ENCODE measurements at places on chromosomes 2 and 18.

DNA sequence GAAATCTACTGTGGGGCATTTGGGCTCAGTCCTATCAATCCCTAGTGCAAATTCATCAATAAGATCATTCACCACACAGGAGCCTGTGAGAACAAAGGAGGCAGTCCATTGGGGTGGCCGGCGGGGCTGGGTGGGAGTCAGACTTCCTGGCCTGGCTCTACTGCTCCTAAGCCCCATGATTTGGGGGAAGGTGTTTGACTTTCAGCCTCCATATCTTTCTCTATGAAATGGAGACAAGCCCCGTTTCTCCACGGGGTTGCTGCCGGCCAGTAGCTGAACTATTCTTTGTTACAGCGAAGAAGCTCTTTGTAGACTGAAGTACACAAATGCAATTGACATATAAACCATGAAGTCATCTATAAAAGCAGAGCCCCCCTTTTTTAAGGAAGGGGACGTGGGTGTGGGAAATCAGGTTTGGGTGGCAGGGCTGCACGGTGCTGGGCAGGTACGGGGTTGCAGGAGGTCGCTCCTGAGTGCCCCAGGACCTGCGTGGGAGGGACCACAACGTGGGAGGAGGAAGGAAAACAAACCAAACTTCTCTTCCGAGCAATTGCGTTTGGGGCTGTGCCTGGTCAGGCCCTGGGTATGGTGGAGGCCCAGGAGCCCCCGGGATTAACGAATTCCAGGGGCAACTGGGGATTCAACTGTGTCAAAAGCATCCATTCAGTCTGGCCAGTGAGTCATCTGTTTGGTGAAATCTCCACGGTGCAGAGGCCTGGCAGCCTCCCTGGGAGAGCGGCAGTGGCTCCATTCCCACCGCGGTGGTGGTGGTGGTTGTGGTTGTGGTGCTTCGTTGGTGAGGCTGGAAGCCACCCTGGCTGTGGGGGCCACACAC, 18.2 kb downstream of the FBLN7 start:
- peak; percentile 85 for DNase-seq

- no peak for DNase-seq
Measured at GRCh38 chr18:37667836-37668235, 102.2 kb upstream of the CELF4 start.

DNA sequence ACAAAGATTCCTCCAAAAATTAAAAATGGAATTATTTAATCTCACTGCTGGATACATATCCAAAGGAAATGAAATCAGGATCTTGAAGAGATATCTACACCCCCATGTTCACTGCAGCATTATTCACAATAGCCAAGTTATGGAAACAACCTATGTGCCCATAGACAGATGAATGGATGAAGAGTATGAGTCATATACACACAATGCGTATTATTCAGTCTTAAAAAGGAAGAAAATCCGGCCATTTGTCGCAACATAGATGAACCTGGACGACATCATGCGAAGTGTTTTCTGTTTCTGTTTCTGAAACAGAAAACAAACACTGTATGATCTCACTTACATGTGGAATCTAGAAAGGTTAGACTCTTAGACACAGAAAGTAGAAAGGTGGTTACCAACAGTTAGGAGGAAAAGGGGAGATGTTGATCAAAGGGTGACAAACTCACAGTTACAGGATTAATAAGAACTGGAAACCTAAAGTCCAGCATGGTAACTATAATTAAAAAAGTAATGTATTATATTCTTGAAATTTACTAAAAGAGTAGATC, 87.8 kb upstream of the ERBB4 start:
- no peak for DNase-seq

DNA sequence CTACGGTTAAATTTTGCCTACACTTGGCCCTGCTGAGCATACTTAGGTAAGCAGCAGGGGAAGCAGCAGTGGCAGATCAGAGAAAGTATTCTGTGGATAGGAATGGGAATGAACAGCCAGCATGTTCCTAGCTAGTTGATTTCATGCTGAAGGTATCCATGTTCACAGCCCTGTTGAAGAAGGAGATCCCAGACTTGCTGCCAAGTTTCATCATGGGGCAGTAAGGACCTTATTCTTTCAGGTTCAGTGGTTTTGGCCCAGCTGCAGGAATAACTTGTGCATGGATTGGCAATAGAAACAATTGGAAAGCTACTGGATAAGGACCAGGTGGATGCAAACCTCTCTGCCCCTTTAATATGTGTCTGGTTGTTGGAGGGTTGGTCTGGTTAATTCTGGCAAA, 98.2 kb upstream of the TMEM178A start:
- DNase-seq, result peak; percentile 67

DNA sequence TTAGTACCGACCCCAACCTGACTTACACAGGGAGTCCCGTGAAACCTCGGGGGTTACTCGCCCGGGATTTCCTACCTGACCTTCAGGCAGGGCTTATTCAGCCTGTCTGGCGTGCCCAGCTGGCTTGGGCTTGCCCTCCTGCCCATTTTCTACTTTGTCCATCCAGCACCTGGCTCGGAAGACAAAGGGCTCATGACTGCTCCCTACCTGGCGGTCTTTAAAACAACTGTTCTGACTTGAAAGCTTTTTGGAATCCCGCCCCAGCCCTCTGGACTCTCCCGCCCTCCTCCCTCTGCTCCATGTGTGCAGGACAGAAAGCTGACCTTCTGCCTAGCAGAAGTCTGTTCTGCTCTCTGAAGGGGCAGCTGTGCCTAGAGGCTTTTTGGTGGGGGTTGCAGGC, 43.1 kb downstream of the ACKR3 start:
- no peak for DNase-seq

Measured in M059J (cell line).